ENCODE measurements at places on chromosomes 1 and 21. TPM values are rescaled to one million over a fixed set of nuclear protein-coding genes. Genes with fewer than 3 reads are reported as not detected.

CRP gene
- not detected for total RNA-seq

FALEC gene
- not detected for total RNA-seq

AADACL3 gene
- not detected for total RNA-seq

SEMA4A gene
- total RNA-seq: 0.19 TPM

ADORA1 gene
- 0.38 TPM for total RNA-seq

TCP10L gene
- 0.19 TPM for total RNA-seq

GABRD gene
- not detected for total RNA-seq

ETV3 gene
- 19.2 TPM for total RNA-seq

All from regular cardiac myocyte (primary cell).